PC-3 (cell line): ENCODE measurements at places on chromosomes 7 and 10. TPM values are rescaled to one million over a fixed set of nuclear protein-coding genes. Genes with fewer than 3 reads are reported as not detected.

- peaks cover 25% of the 10 kb centered on the region for H3K27me3 ChIP-seq
- H3K4me1 ChIP-seq, result 0 out of 2 replicates have a peak, but pooled peaks cover 6% of the 10 kb centered on the region
- H3K4me3 ChIP-seq, result no peak overlapping the region
- no peak overlapping the region for H3K27ac ChIP-seq
- DNase-seq, result peak; percentile 14
Measured at GRCh38 chr7:117875566-117875965, 2.3 kb upstream of the CTTNBP2 start.

Gene SPDYE8
- total RNA-seq, result not detected in 2 replicates

DNA sequence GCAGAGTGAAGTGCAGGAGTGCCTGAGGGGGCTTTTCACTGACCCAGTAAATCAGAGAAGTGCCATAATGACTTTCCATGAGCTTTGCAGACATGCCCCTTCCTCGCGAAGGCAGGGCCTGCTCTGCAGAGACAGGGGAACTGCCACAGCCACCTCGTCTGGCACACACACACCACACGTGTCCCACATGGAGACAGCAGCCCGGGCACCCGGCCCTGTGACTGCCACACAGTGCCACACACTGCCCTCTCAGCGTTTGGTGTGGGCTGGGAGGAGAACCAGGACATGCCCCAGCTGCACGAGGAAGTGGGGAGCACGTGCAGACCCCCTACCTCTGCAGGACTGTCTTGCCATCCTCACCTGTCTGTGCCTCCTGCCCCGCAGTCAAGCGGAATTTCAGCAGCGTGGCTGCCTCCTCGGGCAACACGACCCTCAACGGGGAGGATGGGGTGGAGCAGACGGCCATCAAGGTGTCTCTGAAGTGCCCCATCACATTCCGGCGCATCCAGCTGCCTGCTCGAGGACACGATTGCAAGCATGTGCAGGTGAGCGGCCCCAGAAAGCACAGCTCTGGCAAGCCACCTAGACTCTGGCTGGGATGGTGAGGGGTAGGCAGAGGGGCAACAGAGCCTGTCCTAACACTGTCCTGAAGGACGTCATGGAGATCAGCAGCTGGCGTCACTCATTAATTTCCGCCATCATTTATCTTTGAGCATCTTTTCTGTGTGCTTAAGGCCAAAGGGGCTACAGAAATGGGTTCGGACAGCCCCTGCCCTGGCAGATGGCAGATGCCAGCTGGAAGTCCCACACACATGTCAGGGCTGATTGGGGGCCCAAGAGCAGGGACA, 43.4 kb upstream of the PPIF start:
- peaks cover 70% of the 10 kb centered on the region for H3K36me3 ChIP-seq
- H3K4me3 ChIP-seq, result no peak overlapping the region
- peak overlapping the region; percentile 1; the same call in 1 of the 2 replicates for H3K27ac ChIP-seq
- no peak for DNase-seq
- no peaks in the 10 kb centered on the region for H3K27me3 ChIP-seq

DNA sequence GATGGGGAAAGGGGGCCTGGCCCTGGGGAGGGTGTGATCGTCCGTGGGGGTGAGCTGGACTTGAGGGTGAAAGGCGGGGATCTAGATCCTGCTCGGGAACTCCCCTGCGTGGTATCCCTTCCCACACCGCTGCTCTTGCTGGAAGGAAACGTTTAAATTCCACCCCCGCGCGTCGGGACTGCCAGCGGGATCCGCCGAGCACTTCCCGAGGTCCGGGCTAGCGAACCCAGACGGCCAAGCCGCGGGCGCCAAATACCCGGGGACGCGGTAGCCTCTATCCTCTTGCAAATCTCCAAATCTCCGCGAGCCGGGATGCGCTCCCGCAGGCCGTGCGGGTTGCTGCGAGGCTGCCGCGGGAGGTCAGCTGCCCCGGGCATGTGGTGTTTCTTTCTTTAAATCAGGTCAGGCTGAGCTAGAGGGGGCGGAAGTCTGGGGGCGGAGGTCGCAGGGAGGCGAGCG, 904 bp downstream of the NPTX2 start:
- DNase-seq, result no peak
- peaks cover 64% of the 10 kb centered on the region for H3K27me3 ChIP-seq
- H3K4me1 ChIP-seq, result no peaks in the 10 kb centered on the region
- H3K27ac ChIP-seq, result no peak overlapping the region
- no peak overlapping the region for H3K4me3 ChIP-seq

GRCh38 chr10:87660484-87661133, 931 bp downstream of the PAPSS2 start:
- peak overlapping the region; percentile 93 for H3K4me3 ChIP-seq
- H3K27me3 ChIP-seq, result no peaks in the 10 kb centered on the region
- peaks cover 31% of the 10 kb centered on the region for H3K4me1 ChIP-seq
- H3K36me3 ChIP-seq, result no peaks in the 10 kb centered on the region; the same call in 1 of the 2 replicates

GRCh38 chr10:50601974-50602373, 21.8 kb downstream of the SGMS1 start:
- no peak overlapping the region for H3K27ac ChIP-seq
- DNase-seq, result no peak
- no peaks in the 10 kb centered on the region for H3K36me3 ChIP-seq
- no peak overlapping the region for H3K4me3 ChIP-seq
- no peaks in the 10 kb centered on the region for H3K27me3 ChIP-seq
